ENCODE measurements at places on chromosomes 3 and 15.
A peak's percentile ranks its signal among the peaks of the same experiment; 100 is the strongest.

GRCh38 chr15:70437882-70438451 lies 325.4 kb downstream of the UACA start:
- no peak for DNase-seq

DNA sequence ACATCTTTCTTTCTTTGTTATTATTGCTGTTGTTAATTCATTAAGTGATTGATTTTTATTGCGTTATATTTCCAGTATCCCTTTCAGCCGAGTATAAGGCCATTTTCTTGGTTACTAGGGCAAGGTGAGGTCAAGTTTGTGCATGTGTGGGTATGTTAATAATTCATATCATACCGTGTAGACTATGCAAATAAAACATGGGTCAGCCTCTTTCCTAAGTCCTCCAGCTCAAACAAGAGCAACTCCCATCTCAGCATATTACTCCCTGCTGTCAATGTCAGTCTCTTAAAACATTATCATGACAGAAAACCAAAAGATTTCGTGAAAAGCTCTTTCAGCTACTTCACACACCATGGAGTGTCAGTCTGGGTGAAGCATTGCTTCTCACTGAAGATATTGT lies 103.9 kb upstream of the ST8SIA2 start:
- no peak for DNase-seq

- DNase-seq: no peak
These were observed 156.0 kb downstream of the CACNA1D start for GRCh38 chr3:53650424-53650823.

GRCh38 chr3:22176911-22177310 lies 425.9 kb upstream of the ZNF385D start:
- no peak for DNase-seq

- no peak for DNase-seq
These were observed 36.0 kb downstream of the PDIA5 start for GRCh38 chr3:123102826-123103225.

DNA sequence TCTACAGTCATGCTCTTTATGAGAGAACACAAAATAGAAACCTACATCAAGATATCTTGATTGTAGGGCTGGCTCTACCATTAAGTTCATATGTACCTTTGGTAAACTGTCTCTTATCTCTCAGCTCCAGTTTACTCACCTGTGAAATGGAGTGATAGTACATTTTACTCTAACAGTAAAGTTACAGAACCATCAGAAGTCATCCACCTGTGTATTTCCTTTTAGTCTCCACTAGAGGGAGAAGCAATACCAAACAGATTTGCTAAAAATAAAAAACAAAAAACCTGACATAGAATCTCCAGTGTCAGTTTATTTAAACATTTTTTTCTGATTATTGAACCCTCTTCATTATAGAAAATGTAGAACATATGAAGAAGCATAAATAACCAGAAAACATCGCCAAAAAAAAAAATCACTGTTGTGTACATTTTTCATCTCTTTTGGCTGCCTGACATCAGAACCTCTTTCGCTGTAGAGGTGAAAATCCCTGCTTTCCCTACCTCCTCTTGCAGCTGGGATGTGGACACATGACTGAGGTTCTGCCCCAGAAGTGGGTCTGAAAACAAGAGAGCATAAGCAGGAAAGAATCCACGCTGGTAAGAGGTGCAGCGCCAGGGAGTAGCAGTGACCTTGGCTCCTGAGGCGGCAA lies 48.7 kb upstream of the WDR72 start:
- no peak for DNase-seq

- DNase-seq: no peak
These were observed 107.7 kb upstream of the SLC6A11 start for GRCh38 chr3:10708216-10708893.

DNA sequence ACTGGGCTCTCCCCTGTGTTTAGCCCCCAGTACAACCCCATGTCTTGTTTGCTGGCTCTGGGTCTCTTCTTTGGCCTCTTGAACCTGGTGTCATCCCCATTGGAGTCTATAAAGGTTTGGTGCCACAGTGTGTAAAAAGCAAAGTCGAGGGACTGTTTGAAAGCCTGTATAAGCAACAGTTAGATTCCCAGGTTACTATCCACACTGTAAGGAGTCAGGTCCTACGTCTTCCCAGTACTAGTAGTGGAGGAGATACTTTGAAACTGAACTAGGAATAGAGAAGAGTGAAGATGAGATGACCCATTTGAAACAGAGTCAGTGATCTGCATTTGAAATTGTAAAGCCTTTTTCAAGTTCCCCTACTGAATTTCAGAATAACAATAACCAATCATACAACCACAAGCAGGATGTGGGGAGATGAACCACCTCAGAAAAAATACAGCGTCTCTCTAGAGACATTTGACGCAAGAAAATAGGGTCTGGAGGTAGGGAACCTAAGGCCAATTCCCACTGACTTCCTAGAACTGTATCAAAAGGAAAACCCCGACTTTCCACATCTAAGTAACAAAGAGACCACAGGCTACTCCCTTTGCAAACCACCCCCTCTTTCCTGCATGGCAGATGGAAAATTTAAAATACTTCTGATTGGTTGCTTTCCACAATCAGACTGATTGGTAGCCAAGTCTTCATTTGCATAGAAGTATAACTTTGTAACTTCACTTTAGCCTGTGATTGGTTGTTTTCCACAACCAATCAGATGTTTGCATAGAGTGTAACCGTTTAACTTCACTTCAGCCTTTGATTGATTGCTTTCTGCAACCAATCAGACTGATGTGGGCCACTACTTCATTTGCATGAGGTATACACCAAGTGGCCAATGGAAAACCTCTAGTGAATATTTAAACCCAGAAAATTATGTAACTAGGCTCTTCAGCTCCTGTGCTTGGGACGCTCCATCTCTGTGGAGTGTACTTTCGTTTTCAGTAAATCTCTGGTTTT lies 49.9 kb upstream of the NEDD4 start:
- DNase-seq: peak; percentile 53

DNA sequence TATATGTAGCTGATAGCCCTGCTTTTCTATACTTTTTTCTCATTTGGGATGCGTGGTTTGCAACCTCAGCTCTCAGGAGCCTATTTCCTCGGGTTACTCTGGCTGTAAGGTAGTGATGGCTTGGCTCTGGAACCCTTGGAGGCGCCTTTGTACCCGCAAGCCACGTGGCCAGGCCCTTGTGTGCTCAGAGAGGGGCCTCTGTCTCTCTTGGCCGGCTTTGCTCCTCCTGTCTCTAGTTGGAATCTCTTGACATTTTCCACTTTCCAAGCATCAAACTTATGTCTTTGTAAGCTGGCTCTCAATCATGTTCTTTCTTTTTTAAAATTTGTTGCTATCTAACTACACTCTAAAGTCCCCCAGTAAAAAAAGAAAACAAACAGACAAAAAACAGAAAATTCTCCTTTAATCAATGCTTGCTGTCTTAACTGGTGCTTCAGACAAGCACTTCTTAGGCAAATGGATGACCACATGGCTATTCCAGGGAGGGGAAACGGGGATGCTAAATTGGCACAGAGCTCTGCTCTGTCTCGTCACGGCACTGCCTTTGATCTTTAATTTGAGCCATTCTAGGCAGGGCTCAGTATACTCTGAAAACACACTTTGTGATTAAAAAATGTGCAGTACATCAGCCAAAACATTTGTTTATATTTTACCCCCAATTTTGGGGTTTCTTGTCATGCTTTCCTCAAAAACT lies 180.4 kb upstream of the NR2E3 start:
- DNase-seq: no peak

GRCh38 chr15:75042730-75043508 lies 19.5 kb downstream of the PPCDC start:
- peak; percentile 75 for DNase-seq

GRCh38 chr15:88631464-88632028 lies 7.3 kb upstream of the ISG20 start:
- no peak for DNase-seq

DNA sequence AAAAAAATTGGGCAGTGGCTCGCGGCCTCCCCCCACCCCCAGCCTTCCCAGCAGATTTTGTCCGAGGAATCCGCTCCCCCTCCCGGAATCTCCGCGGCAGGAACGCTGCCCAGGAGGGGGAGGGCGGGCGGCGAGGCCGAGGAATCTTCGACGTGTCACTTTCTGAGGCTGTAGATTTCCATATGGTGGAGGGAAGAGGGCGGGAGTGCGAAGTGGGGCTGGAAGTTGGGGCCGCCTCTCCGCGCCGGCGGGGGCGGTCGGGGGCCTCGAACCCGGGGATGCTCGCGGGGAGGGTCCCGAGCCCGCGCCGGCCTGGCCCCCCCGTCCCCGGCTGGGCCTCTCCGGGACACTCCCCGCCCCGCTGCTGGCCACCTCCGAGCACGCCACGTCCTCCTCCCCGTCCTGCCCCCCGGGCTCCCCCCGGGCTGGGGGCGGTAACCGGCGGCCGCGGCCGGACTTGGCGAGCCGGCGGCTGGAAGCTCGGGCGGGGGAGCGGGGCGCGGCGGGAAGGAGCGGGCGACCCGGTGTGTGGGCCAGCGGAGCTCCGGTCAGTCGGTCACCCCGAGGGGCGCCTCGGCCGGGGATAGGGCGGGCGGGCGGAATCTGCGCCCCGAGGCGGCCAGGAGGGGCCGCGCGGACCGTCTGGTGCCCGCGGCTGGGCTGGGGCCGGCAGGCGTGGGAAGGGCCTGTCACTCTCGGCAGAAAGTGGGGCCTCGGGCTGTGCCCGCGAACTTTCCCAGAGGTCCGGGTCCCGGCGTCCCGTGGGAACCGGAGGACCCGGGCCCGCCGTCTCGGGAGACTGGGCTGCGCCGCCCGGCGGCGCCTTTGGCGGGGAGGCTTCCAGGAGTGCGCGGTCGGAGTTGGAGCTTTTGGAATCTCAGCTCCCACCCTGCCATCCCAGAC lies 951 bp downstream of the FNDC3B start:
- peak; percentile 49 for DNase-seq

- no peak for DNase-seq
These were observed 49.6 kb downstream of the SHQ1 start for GRCh38 chr3:72798552-72799195.

GRCh38 chr3:138124706-138125355 lies 7.4 kb downstream of the A4GNT start:
- DNase-seq: no peak

Data from activated naive CD8-positive, alpha-beta T cell treated with anti-CD3 and anti-CD28 coated beads for 36 hours (primary cell).